Sigmoid colon (tissue), 7 donors: ENCODE measurements at places on chromosomes 12 and 14. TPM values are rescaled to one million over a fixed set of nuclear protein-coding genes. Genes with fewer than 3 reads are reported as not detected.
A peak's percentile ranks its signal among the peaks of the same experiment; 100 is the strongest.

- no peak for DNase-seq
Measured at GRCh38 chr12:85179680-85180270, 100.2 kb upstream of the ALX1 start.

PRR4 gene
- total RNA-seq, result 0.68 TPM

RHNO1 gene
- 9.2 TPM for total RNA-seq

DNA sequence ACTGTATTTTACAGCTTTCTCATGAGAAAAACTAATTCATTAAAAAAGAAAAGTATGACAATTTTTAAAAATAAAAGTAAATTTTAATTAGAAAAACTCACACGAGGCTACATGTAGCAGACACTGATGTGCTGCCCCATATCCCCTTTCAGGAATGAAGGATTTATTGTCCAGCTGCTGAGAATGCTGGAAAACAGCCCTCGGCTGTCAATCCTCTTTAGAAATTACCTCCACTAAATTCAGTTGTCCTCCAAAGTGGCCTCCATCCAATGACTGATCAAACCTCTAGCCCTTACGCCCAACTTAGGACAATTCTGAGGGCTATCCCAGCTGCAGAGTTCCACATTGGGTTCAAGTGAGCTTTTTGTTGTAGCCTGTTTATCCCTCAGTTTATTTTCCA is 29.8 kb upstream of the AP4S1 start:
- DNase-seq, result no peak

SUSD6 gene
- total RNA-seq, result 62.0 TPM

DNA sequence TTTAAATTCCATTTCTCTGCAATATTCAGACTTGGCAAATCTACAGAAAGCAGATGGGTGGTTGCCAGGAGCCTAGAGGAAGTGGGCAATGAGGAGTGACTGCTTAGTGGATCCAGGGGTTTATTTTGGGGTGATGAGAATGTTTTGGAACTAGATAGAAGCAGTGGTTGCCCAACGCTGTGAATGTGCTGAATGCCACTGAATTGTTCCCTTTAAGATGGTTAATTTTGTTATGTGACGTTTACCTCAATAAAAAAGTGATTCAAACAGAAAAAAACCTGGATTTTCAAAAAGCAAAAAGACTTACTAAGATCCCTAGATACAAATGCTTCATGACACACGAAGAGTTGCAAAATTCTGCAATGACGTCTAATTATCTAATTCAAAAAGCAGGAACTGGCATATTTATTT is 34.2 kb downstream of the DAO start:
- no peak for DNase-seq

GRCh38 chr14:58861586-58861985 is 223.8 kb downstream of the DACT1 start:
- DNase-seq, result no peak

DNA sequence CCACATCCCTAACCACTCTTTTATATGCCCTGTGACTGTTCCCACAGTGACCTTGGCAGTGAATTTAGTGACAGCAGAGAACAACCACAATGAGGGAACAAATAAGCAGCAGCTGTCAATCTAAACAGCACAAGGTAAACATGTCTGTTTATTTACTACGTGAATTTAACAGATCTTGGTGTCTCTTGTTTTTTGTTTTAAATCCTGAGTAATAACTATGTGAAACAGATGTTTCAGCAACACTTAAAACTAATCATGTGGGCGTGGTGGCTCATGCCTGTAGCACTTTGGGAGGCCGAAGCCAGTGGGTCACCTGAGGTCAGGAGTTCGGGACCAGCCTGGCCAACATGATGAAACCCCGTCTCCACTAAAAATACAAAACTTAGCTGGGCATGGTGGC is 17.0 kb upstream of the CFAP54 start:
- no peak for DNase-seq

GRCh38 chr12:44833561-44833960 is 42.6 kb downstream of the NELL2 start:
- DNase-seq, result no peak

- no peak for DNase-seq
Measured at GRCh38 chr14:62076368-62076767, 314.1 kb downstream of the SNAPC1 start.

DNA sequence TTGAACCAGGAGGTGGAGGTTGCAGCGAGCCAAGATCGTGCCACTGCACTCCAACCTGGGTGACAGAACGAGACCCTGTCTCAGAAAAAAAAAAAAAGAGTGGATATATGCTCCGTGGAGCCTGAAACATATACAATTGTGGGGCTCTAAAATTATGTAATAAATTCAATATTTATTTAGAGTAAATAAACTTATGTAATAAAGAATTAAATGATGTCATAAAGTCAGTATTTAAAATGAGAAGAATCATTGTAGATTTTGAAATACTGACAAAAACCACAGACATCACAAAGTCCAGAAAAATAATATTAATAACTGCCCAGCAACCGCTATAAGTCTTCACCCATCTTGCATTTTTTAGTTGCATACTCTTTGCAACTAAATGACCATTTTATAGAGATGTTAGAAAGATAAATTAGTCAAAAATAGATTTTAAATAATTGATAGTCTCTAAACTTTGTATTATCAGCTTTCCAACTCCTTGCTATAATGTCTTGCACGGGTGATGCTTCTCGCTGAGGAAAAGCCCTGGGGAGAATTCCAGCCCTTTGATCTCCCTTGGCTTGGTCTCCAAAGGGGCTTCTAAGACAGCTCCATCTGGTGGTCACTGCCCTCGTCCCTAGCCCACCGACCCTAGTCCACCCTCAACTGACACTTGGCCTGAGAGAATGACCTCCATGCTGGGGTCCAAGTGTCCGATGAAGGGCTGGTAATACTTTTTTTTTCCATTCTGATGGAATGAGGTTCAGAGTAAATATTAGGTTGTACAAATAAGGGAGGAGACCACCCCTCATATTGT is 7.9 kb upstream of the TMBIM6 start:
- no peak for DNase-seq

RPS26 gene
- total RNA-seq, result 379 TPM

- DNase-seq, result no peak
Measured at GRCh38 chr12:54225666-54226065, 36.9 kb upstream of the SMUG1 start.

DNA sequence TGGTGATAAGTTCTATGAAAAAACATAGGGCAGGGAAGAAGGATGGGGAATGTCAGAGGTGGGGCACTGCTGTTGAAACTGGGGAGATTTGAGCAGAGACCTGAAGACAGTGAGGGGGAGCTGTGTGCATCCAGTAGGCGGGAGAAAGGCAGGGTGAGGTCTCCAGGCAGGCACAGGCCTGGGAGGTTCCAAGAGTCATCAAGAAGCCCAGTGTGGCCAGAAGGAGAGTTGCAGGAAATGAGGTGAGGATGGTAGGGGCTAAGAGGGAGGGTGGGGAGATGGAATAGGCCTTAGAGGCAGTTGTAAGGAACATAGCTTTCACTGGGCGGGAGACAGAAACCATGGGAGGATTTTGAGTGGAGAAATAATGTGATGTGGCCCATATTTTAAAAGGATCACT is 341.8 kb downstream of the GLT1D1 start:
- no peak for DNase-seq

DNA sequence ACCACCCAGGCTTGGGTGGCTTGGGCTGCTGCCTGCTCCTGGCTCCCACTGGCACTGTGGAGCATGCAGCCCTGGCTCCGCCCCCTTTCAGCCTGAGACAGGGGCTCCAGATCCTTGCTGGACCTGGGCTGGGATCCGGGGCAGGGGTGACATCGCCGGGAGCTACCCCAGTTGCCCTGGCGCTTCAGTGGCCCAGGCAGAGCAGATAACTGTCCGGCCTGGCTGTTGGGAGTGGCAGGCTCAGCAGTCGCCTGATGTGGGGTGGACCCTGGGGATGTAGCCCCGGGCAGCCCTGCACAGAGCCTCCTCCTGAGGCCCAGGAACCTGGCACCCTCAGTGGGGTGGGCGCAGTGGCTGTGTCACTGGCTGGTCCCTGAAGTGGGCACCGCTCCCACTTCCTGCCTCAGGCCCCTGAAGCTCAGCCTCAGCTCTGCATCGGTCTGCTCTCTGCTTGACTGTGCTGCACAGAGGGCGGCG is 57.9 kb downstream of the FUT8 start:
- no peak for DNase-seq

DNA sequence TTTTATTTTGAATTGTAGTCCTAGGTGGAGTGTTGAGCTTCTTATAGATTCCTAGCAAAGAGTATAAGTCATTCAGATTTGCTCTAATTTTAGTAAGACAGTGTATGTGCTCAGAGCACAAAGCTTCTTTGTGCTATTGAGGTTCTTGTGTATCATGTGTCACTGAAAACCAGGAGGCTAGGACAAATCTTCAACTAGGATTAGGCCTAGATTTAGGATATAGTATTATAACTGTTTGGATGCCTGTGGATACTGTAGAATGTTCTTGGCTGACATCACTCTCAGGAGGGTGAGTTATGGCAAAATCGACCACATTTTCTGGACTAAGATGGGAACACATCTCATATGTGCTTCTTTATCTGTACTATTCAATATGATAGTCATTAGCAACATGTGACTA is 86.5 kb downstream of the DHRS2 start:
- DNase-seq, result no peak

IL31 gene
- total RNA-seq, result not detected

DNA sequence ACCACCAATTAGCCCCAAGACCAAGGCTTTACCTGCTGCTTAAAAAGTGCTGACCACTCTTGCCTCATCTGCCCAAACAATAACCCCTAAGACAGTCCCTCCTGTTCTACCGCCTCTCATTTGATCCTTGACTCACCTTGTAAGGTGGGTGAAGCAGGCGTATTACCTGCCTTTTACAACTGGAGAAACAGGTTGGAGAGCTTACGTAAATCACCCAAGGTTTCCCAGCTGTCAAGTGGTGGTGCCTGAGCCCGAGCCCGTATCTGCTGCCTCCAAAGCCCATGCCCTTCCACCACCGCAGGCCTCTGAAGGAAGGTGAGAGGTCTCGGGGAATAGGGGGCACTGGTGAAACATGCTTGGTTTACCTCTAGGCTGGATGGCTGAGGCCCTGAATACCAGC is 36.6 kb downstream of the MAX start:
- DNase-seq, result no peak

TCTN2 gene
- total RNA-seq, result 9.1 TPM

SLC5A8 gene
- not detected for total RNA-seq

GRCh38 chr12:104576980-104577580 is 120.3 kb downstream of the CHST11 start:
- DNase-seq, result no peak

DNA sequence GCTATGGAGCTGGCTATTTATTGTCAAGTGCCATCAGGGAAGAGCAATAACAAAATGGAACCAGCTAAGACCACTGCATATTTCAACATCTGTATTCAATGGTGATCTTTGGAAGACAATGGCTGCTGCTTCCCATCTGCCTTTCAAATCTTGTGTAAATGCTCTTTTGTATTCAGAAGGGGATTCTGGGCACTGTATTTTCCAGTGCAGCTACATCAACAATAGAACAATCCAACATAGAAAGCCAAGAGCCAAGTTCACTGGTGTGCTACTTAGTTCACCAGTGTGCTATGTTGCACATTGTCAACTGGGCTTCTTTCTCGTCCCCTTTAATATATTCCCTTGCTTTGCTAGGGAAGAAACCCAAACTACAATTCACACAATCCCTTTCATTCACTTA is 128.8 kb upstream of the OR4E1 start:
- no peak for DNase-seq

SERPINA4 gene
- total RNA-seq, result not detected

DNA sequence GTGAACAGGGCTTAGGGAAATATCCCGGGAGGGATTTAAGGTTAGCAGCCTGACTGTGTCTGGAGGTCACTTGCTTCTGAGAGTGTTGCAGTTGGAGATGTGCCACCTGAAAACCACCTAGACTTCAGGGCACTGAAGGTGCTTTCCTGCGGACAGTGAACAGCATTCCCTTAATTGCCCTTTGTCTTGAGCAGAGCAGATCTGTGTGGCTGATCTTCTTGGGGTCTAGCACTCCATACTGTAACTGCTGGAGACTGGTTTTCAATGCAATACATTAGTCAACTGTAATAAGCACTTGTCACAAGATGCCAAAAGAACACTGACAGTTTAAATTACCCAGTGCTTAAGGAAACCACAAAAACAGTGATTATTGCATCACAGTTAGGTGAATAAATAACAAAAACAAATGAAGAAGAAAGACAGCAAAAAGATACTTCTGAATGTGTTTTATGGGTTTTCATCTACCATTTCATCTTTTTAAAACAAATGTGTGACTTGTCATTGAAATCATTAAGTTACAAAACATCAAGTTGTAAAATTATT is 111.8 kb downstream of the PRIMA1 start:
- DNase-seq, result no peak

GRCh38 chr12:16148938-16149337 is 128.5 kb downstream of the SLC15A5 start:
- DNase-seq, result no peak

YBX3 gene
- total RNA-seq, result 386 TPM

GRCh38 chr12:105461271-105461943 is 130.9 kb downstream of the C12orf75 start:
- DNase-seq, result no peak

NEUROD4 gene
- not detected for total RNA-seq

GRCh38 chr14:64005822-64006221 is 153.0 kb downstream of the SYNE2 start:
- no peak for DNase-seq

DNA sequence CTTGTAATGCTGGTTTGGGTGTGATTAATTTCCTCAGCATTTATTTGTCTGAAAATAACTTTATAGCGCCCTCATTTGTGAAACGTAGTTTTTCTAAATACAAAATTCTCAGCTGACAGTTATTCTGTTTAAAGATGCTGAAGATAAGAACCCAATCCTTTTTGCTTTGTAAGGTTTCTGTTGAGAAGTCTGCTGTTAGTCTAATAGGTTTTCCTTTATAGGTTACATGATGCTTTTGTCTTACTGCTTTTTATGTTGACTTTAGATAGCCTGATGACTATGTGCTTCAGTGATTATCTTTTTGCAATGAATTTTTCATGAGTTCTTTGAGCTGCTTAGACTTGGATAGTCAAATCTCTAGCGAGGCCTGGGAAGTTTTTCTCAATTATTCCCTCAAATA is 168.6 kb upstream of the PDE3A start:
- no peak for DNase-seq

COPS7A gene
- total RNA-seq, result 51.3 TPM

VEZT gene
- total RNA-seq, result 114 TPM

GLIPR1L2 gene
- 1.1 TPM for total RNA-seq

CDC42BPB gene
- total RNA-seq, result 58.5 TPM

- no peak for DNase-seq
Measured at GRCh38 chr12:71589478-71589881, 74.2 kb downstream of the ZFC3H1 start.

CORO1C gene
- 247 TPM for total RNA-seq

EGLN3 gene
- total RNA-seq, result 13.4 TPM

GRCh38 chr12:3251691-3252090 is 174.5 kb downstream of the TSPAN9 start:
- peak; percentile 81 for DNase-seq

ASIC1 gene
- 3.5 TPM for total RNA-seq

GRCh38 chr14:75224561-75224960 is 48.1 kb upstream of the TMED10 start:
- DNase-seq, result no peak

SSPN gene
- total RNA-seq, result 52.4 TPM

ADAMTS20 gene
- total RNA-seq, result not detected

SLC10A1 gene
- not detected for total RNA-seq
